ENCODE measurements at places on chromosomes 4 and X.

- no peak for DNase-seq
Observed at GRCh38 chrX:46860557-46860956, 23.7 kb downstream of the RP2 start.

DNA sequence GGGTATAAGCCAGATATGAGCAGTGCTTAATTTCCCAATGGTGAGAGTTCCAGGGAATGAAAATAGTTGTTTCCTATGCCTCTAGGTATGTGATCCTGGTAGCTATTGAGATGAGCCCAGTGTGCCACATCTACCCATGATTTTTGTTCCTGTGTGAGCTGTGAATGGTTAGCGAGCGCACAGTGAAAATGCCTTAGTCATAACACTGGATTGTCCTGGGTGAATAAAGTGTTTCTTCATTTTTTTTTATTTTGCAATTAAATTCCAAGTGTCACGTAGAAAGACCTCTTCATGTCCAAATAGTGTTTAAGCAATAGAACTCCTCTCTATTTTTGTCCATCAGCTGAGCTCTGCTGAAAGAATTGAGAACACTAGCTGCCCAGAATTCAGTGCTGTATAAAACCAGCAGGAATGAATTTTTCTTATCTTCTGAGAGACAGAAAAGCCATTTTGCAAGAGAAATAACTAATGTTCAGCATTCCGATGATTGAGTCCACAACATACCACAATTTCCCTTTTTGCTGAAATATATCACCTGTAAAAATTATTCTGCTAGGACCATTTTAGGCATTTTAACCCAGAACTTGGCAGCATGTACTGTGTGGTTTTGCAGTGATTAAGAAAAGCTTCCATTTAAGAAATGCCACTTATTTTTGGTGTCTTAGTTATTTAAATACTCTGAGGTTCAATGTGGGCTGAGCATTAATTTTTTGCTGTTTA lies 5.6 kb downstream of the MAOA start:
- no peak for DNase-seq

DNA sequence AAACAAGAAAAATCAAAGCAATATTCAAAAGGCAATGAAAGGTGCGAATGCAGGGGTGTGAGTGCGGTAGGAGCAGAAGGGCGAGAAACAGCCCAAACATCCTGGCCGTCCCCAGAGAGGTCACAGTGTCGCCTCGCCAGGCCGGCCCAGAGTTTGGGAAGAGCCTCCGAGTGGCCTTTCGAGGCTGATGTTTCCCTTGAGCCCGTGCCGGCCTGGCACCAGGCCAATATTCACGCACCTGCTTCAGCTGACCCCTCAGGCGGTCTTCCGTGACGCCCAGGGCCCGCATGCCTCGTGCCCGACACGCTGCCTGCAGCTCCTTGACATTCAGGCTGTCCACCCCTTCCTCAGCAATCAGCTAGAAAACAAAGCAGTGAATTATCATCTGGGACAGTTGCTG lies 30.6 kb downstream of the LETM1 start:
- no peak for DNase-seq

GRCh38 chr4:14908635-14909034 lies 93.6 kb upstream of the CPEB2 start:
- no peak for DNase-seq

GRCh38 chrX:16185725-16186136 lies 18.4 kb downstream of the MAGEB17 start:
- DNase-seq, result no peak

- DNase-seq, result no peak
Observed at GRCh38 chr4:82099928-82100579, 273.7 kb downstream of the HNRNPD start.

DNA sequence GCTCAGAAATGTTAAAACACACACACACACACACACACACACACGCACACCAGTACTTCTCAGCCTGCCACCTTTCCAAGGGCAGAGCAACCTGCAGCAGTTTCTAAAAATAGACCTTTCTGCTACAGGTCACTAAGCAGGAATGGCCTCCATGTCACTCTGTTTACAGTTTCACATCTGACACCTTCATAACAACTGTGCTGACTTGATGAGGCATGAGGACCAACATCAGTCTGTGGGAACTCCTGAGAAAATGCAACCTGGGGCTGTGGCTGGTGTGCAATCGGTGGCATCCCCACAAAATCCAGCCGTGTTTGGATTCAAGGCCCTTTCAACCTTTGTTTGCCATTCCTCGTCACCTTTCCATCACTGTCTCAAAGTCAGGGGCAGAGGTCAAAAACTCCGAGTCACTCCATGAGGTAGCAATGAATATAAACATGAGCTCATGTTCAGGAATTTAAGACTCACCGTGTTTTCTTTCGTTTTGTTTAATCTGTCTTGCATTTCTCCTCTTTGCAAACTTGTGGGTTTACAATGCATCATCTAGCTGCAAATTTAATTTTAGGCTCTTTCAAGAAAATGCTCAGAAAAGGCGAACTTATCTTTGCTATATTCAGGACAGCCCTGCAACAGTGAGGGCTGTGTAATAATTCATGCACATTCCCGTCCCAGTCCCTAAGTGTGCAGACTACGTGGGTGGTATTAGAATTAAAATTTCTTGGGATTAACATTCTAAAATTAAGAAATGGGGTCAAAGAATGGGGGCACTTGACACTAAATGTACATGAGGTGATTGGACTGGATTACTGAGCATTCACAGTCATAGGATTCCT lies 135.3 kb downstream of the SHROOM3 start:
- no peak for DNase-seq

DNA sequence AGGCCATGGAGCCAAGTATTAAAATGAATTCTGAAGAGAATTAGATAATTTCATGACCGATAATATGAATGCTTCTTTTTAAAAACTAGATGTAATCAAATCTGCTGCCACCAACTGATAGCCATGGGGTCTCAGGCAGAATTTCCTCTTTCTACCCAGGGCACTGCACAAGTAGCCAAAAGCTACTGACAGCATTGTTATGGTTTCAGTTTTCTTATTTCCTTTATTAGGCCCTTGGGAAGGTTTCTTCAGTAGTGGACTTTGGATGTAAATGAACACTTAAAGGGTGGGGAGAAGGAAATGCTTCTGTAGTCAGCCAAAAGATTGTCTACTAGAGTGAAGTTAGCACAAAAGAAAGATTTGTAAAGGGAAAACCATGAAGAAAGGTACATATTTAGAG lies 686.0 kb downstream of the ADGRL3 start:
- DNase-seq, result no peak

GRCh38 chrX:57906790-57907189 lies 3.5 kb downstream of the ZXDA start:
- DNase-seq, result no peak

DNA sequence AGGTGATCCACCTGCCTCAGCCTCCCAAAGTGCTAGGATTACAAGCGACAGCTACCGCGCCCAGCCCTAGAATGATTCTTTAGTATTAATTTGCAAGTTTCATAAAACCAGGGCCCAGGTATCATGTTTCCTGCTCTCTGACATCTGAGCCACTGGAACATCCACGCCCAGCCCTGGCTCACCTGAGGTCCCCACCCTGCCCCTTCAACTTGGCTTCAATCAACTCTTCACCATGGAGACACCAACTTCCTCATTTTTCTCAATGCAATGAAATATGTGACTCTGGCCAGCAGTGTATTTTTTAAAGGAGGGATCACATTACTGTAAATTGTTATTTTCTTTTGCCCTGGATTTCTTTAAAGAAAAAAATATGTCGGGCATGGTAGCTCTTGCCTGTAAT lies 3.9 kb downstream of the PRSS12 start:
- no peak for DNase-seq

DNA sequence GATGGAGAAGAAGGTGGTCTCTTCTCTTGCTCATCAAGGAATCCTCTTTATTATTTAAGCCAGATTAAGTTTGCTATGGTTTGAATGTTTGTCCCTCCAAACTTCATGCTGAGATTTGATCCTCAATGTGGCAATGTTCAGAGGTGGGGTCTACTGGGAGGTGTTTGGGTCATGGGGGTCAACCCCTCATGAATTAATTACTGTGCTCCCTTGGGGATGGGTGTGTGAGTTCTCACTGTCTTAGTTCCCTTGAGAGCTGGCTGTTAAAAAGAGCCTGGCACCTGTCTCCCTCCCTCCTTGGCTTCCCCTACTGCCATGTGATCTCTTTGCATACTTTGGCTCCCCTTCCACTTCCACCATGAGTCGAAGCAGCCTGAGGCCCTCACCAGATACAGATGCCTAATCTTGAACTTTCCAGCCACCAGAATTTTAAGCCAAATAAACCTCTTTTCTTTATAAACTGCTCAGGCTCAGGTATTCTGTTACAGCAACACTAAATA lies 36.0 kb upstream of the CD38 start:
- DNase-seq, result no peak

DNA sequence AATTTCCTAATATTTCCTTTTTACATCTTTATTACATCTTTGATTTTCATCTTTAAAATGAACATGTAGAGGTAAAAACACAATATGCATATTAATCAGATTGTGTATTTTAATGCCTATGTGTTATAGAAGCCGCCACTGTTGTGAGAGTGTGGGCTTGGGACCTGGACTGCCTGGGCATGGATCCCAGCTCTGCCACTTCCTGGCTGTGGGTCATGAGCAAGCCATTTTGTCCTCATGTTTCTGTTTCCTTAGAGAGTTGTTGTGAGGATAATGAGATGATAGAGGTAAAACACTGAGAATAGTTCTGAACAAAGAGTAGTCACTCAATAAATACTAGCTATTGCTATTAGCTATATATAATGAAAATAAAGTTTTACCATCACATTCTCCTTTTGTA lies 38.4 kb upstream of the SCOC start:
- no peak for DNase-seq

GRCh38 chr4:76600447-76600846 lies 165.4 kb downstream of the SHROOM3 start:
- DNase-seq, result no peak

- DNase-seq, result no peak
Observed at GRCh38 chr4:94841864-94842221, 84.1 kb downstream of the BMPR1B start.

DNA sequence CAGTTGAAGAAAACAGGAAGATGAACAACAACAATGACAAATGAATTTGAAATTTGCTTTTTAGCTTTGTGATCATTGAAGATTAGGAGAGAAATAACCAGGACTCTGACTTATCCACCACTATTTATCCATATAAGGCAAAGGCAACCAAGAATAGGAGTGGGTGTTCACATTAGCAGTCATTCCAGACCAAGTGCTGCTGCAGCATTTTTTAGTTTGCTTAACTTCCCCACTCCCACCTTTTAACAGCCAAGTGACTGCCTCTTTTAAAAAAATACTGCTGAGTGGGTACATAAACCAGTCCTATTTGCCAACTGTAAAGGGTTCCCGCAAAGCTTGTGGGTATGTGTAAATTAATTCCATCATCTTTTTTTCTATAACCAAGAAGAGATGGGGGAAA lies 230.9 kb downstream of the IQCM start:
- no peak for DNase-seq

- DNase-seq, result no peak
Observed at GRCh38 chrX:104254442-104255115, at the start of gene ESX1. TSS of gene ESX1 (minus strand) at chrX:104254933. CDS start at chrX:104254849, 84 bp downstream.

DNA sequence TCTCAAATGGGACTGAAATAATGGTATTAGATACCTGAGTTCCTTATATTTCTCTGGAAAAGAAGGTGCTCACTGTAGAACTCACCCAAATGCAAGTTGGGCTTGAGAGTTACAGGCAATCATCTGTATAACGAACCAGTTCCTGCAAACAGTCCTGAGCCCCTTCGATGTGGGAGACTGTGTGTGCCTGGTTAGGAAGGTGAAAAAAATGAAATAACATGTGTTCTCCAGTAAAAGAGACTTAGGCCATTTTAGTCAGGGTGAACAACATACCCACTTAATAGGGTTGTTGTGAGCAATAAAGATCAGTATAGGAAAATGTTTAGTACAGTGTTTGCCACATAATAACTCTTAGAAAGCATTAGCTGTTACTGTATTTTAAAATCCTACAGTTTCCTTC lies 23.4 kb downstream of the STIM2 start:
- DNase-seq, result no peak
